ENCODE measurements at places on chromosomes 3 and 15. TPM values are rescaled to one million over a fixed set of nuclear protein-coding genes. Genes with fewer than 3 reads are reported as not detected.
A peak's percentile ranks its signal among the peaks of the same experiment; 100 is the strongest.

DNA sequence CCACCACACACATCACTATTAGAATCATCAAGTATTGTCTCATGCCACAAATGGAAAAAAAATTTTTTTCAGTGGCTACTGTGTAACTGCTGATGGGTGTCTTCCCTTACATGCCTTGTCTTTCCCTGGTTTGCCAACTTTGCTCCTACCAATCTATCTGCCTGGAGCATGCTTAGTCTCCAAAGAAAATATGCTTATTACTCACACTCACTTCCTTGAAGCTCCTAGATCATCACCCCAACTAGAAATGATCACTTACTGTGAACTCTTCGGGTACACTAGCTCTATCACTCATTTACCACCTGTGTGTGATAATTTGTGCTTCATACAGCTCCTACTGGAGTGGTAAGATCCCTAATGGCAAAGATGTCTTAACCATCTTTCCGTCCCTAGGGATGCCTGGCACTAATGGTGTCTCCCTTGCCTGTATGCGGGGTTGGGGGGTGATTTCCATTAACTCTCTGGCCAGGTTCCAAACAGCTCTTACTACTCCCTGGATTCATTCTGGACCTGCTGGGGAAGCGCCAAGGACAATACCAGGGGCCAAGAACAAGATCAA, 799 bp downstream of the VPS33B start:
- peak; percentile 46 for DNase-seq

GRCh38 chr15:28892789-28893610, 7.2 kb downstream of the APBA2 start:
- no peak for DNase-seq

DNA sequence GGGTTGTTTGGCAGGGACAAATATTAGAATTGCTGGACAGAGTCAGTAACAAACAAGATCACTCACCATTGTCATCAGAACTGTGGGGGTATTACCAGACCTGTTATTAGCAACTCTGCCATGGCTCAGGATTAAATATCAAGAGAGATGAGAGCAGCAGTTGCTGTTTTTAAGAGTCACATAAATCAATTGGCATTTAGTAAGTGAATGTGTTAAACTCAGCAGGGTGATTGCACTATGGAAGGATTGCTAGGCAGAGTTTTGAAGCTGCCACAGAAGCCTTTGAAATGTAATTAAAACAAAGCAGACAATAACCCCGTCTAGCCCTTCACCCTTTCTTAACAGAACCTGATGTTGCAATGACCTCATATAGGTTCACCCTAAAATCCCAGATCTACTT, 238.8 kb downstream of the GAP43 start:
- DNase-seq: no peak

DNA sequence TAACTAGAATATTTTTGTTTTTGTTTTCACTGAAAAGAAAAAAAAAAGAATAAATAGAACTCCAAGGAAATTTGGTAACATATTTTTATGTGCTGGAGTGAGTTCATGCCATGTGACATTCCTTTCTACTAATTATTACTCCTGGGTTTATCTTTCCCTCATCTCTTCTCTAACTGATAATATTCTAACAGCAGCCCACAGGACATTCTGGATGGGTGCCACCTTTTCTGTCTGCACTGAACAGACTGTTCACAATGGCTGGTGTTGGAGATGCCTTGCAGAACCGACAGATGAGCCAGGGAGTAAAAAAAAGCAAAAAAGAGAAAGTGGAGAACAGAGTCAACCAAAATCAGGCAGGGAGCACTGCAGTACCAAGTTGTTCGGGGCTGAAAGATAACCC, 151.3 kb downstream of the OR4M2 start:
- DNase-seq: no peak

GRCh38 chr15:90955624-90956273, 1.1 kb downstream of the RCCD1 start:
- no peak for DNase-seq

RFTN1 gene
- 60.6 TPM for total RNA-seq
